HFFc6 (cell line): ENCODE measurements at places on chromosomes 3 and 15.
A peak's percentile ranks its signal among the peaks of the same experiment; 100 is the strongest.

- DNase-seq, result peak; percentile 76
Measured at GRCh38 chr3:149621218-149622005, 36.4 kb downstream of the WWTR1 start.

GRCh38 chr3:153210660-153211059, 48.6 kb downstream of the RAP2B start:
- DNase-seq, result no peak

- DNase-seq, result peak; percentile 66
Measured at GRCh38 chr15:70589221-70589620, 174.1 kb downstream of the UACA start.

DNA sequence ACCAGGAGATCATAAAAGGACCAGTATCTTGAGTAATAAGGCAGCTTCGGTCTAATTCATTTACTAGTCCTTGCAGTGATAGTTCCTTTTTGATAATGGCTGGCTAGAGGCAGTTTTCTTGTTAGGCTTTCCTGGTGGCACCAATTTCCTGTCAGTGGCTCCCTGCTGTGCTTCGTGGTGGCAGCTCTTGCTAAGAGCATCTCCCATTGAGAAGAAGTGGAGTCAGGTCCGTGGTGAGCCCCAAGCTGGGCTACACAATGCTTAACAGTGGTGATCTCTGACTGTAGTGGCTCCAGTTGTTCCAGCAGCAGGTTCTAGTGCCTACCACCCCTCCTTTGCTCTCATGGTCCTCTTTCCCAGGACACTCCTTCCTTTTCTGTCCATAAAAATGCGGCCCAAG, 111.2 kb downstream of the RAP2B start:
- DNase-seq, result no peak

DNA sequence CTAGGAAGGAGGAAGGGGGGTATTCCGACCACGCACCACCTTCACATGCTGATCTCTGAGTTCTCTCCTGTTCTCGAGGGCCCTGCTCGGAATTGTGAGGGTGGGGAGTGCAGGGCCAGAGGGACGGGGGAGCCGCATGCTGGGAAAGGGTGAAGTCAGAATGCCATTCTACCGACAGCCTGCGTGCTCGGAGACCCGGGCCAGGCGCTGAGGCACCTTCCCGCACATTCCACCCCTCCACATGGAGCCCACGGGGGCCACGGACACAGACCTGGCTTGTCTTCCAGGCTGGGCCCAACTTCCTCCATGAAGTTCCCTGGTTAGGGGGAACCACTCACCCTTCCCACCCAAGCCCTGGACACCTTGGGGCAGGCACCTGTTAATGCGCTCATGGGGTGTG, 28.7 kb upstream of the PIGZ start:
- no peak for DNase-seq
